ENCODE measurements at places on chromosomes 2 and 18.

GRCh38 chr18:76499637-76500340 lies 4.7 kb upstream of the ZNF516 start:
- DNase-seq: no peak

- DNase-seq: no peak
Observed at GRCh38 chr2:240917684-240918257, 11.6 kb downstream of the CROCC2 start.

- DNase-seq: no peak
Observed at GRCh38 chr18:7457262-7457661, 109.9 kb upstream of the PTPRM start.

- no peak for DNase-seq
Observed at GRCh38 chr2:179467111-179467510, 202.5 kb upstream of the SESTD1 start.

- no peak for DNase-seq
Observed at GRCh38 chr18:46772357-46772756, 15.5 kb upstream of the ST8SIA5 start.

GRCh38 chr2:107747964-107748583 lies 78.6 kb upstream of the RGPD4 start:
- DNase-seq: no peak

- peak; percentile 41 for DNase-seq
Observed at GRCh38 chr2:103161456-103162289, 399.8 kb downstream of the TMEM182 start.

GRCh38 chr2:174020926-174021662 lies 55.9 kb upstream of the SP3 start:
- no peak for DNase-seq

DNA sequence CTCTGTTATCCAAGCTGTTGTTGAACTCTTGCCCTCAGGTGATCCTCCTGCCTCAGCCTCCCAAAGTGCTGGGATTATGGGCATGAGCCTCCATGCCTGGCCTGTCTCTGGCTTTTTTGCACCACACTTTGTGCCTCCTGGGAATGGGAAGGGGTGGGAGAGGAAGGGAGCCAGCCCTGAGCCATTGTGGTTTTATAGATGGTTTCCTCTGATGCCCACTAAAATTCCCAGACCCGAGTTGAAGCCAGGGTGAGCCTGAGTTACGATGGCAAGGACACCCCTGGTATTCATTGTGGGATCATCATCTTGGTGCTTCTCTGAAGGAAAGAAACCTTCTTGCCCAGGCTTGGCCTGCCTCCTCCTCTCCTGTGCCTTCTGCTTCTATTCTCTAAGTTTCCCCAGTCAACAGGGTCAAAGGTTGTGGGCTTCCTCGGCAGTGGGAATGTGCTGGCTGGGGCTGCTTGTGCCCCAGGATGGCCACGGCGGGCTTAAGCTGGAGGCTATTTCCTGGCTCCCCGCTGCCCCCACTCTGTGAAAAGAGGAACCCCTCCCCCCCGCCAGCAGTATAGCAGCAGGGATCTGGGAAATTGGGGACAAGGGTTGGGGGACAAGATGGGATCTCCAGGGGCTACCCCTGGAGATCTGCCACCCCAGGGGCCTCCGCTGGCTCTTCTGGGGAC lies 106.2 kb downstream of the STPG4 start:
- no peak for DNase-seq

DNA sequence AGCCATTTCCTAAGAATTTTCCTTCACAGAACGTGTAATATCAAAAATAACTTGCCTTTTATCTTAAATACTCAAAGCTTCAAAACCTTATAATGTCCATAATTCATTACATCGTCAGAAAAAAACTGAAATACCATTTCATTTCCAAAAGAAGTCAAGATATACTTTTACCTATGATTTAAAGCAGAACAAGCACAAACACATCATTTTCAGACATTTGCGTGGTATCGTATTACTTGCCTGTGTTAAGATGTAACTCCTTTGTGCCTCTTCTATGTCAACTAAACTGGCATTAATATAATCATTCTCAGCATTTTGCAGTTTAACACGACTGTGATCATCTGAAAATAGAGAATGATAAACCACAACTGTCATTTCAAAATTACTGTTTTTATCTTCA lies 47.5 kb downstream of the PTPN2 start:
- DNase-seq: no peak

- no peak for DNase-seq
Observed at GRCh38 chr2:166572937-166573336, 78.9 kb upstream of the SCN7A start.

GRCh38 chr2:105388971-105389381 lies 9.9 kb downstream of the FHL2 start:
- no peak for DNase-seq

- DNase-seq: no peak
Observed at GRCh38 chr18:69387186-69387585, 13.5 kb upstream of the DOK6 start.

DNA sequence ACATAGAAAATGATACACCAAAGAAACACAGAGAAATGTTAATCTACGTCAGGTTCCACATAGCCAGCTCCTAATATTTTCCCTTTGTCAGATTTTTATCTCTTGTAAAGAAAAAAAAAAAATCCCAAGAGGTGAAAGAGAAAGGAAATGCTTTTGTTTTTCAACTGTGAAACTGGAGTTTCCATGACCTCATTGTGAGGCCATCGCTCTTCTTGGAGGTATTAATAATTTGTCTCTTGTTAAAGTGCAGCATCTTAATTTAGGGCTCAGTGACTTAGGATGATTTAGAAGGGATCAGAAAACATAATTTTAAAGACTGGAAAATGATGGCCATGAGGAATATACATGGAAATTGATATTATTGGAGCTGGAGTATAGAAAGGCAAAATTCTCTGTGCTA lies 21.7 kb downstream of the ARHGAP28 start:
- no peak for DNase-seq

DNA sequence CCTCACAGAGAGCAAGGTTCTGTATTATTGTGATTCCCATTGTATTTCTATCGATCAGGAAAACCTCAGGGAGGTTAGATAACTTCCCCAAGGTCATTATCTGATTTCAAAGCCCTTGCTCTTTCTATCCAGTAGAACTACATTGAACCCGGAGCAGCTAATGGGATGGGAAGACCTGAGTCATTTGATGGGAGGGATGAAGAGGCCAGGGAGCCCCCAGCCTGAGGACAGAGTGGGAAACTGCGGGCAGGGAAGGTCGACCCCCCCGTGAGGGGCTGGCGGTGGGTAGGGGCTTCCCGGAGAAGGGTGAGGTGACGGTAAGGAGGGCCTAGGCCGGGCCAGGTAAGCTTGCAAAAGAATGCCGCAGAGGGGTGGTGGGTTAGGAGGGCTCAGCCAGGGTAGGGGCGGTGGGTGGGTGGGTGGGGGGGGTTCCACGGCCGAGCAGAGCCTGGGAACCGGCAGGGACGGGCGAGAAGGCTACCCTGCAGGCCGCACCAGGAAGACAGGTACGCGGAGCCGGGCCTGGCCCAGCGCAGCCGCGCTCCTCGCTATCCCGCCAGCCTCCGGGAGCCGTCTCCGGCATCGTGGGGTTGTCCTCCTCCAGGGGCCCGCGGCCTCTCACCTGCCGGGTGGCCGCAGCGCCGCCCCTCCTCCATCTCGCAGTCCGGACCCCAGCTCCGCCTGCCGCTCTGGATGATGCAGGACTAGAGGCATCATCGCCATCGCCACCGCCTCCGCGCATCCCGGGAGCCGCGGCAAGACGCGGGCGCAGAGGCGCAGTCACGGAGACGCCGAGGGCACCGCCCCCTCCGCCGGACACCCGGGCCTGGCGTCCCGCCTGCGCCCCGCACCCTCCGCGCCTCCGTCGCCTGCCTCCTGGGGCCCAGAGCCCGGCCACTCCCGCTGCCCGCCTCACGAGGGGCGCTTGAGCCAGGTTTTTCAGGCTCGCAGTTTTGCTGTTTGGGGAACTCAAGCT lies at the start of gene GPR75:
Gene GPR75, minus strand, starts transcription at position 762 of the 976 bp plus-strand sequence. CDS start 5,211 bp downstream, outside the sequence.
- no peak for DNase-seq

GRCh38 chr2:237235383-237236095 lies 149.8 kb downstream of the COPS8 start:
- no peak for DNase-seq

- DNase-seq: no peak
Observed at GRCh38 chr2:144233317-144233716, 286.6 kb downstream of the ZEB2 start.

DNA sequence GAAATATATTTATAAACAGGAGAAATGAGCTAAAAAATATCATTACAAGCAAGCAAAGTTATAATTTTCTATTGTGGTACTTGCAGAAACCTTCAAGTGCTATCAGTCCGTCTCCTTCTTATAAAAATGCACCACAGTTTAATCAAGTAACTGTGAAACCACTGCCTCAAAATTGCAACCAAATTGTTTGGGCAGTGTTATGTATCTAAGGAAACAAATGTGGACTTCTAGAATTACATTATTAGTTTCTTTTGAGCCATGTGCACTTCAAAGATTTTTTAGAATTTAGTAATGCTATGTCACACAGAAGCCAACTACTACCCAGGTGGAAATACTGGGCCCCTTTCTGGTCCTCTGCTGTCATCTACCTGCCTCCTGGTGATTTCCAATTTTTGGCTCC lies 495.6 kb downstream of the NYAP2 start:
- DNase-seq: no peak

DNA sequence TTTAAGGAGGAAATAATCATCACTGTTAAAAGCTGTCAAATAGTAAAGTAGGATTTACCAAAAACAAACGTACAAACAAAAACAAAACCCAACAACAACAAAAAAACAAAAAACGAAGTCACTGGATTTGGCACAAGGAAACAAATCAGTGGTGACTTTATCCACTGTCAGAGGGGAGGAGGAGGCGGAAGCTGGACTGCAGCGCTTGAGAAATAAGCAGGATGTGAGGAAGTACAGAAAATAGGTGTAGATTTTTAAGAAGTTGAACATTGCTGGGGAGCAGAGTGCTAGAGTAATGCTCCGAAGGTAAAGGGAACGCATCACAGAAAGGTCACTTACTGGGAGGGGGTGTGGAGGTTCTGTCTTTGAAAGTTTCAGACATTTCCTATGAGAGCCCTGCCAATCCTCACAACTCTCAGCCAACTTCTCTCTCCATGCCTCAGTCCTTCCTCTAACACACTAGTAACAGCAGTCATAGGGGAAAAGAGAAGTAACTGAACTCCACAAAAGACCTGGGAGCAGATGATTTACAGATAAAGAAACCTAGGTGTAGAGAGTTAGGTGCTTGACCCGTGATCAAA lies 220.2 kb upstream of the SMAD7 start:
- DNase-seq: no peak

GRCh38 chr2:7633566-7634153 lies 716.4 kb downstream of the RNF144A start:
- peak; percentile 85 for DNase-seq

GRCh38 chr2:128041561-128041960 lies 13.7 kb upstream of the SAP130 start:
- DNase-seq: no peak

DNA sequence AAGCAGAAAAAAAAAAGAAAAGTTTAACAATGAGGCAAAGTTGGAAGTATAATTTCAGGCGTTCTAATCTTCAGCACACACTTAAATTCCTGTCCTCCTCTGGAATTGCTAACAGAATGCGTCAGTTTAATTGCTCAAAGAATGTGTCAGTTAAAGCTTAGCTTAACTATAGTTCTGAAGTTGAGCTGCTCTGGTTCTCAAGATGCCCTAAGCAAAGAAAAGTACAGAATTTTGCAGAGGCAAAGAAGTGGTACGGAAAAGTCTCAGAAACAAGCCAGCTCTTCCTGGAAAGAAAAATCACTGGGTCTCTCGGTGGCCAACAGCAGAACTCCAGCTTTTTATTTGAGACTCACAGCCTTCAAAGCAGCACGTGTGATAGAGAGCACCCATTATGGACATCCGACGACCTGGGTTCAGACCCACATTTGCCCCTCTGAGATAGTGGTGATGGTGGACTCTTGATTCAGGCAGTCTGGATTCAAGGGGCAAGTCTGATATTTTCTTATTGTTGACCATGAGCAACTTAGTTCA lies 22.2 kb upstream of the MYO3B start:
- DNase-seq: no peak

- DNase-seq: no peak
Observed at GRCh38 chr18:148841-149240, 9.5 kb upstream of the USP14 start.

DNA sequence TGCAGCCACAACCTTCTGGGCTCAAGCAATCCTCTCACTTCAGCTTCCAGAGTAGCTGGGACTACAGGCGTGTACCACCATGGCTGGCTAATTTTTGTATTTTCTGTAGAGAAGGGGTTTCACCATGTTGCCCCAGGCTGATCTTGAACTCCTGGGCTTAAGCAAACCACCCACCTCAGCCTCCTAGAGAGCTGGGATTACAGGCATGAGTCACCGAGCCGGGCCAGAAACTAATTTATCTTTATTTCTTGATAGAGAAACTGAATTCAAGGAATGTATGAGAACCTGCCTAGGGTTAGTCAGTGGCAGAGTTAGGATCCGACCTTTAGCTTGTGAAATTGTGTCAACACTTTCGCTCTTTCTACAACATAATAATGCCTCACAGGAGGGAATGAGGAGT lies 19.3 kb upstream of the ITGAV start:
- DNase-seq: no peak

DNA sequence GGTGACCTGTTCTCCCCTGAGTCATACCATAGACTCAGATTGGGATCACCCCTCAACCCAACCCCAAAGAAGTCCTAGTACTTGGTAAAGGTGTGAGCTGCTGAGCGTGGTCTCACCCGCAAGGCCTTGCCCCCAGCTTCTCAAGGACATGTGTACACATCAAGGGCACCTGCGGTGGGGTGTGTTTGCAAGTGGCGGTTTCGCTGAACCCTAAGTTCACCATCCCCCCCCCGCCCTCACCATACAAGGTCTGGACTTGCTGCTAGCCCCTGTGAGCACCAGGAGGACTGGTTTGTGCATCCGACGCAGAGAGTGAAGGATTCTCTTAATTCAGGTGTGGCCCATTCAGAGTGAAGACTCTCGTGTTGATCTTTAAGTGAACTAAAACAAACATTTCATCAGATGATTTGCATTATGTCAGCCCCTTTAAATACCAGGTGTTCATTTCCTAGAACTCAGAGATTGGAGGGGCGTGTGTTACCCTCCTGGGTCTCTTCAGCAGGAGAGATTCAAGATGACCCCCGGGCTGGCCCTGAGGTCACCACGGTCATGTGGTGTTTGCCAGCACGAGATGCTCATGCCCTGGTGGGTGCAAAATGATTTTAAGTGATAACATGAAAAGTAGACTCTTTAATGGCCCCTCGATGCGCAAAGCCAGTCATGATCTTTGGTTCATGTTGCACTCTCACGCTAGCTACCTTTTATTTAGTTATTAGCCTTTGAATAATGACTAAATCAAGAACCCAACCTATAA lies 27.8 kb downstream of the MTERF4 start:
- no peak for DNase-seq

All from NCI-H748 treated with DMSO at 0.1 percent for 48 hours (cell line).